NCI-H774 (cell line): ENCODE measurements at places on chromosomes 11 and 22.
A peak's percentile ranks its signal among the peaks of the same experiment; 100 is the strongest.

DNA sequence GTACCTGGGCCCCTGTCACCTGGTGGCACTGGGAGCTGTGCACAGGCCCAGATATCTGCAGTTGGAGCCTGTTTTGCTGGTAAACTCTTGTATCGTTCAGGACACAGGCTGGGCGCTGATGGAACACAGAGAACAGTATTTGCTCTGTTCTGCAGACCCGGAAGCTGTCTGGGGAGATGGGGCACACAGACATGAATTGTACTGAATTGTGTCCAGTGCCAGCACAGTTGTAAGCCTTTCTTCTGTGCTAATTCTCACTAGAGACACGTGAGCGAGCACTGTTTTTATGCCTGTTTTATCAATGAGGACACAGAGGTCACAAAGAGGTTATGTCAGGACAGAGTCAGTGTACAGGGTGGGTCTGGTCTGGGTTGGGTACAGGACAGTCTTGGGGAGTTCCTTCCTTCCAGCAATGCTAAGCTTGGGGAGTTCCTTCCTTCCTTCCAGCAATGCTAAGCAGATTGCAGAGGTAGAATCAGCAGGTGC, 24.4 kb upstream of the ACR start:
- DNase-seq: no peak

GRCh38 chr11:16815047-16815767, 76.8 kb downstream of the C11orf58 start:
- DNase-seq: no peak

GRCh38 chr11:76918941-76919386, 58.2 kb downstream of the ACER3 start:
- DNase-seq: peak; percentile 49

GRCh38 chr22:45738206-45738605, 66.6 kb downstream of the ATXN10 start:
- no peak for DNase-seq

DNA sequence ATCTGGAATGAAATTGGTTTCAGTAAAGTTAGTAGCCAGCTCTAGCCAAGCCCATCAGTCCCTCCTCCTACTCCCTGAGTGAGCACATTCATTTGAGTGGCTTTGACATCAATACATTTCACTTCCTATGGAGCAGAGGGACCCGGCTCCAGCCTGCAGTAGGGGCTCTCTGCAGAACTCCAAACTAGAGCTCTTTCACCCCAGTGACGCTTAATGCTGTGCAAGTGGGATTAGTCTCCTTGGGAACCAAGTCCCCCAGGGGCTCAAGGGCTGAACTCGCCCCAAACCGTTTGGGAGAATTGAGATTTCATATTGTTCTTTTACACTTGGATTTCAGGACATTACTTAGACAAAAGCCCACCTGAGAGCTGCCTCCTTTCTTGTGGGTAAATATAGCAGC, 4.4 kb upstream of the FAM181B start:
- DNase-seq: no peak

DNA sequence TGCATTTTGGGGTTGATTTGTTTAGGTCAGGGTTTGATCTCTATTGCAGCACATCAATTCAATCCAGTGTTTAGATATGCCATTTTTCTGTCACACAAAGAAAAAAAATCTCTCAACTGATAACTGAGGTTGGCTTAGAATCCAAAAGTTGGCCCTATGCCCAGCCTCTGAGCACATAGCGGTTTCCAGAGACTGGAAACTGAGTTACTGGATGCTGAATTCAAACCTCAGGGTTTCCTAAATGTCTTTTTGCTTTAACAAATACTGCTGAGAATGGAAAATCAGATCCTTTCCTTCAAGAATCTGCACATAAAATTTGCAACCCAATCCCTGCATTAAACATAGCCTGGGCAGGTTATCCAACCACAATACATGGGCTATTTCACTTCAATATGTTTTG, 4.0 kb downstream of the P4HA3 start:
- no peak for DNase-seq

GRCh38 chr11:31947051-31947450, 135.9 kb upstream of the PAX6 start:
- DNase-seq: no peak

DNA sequence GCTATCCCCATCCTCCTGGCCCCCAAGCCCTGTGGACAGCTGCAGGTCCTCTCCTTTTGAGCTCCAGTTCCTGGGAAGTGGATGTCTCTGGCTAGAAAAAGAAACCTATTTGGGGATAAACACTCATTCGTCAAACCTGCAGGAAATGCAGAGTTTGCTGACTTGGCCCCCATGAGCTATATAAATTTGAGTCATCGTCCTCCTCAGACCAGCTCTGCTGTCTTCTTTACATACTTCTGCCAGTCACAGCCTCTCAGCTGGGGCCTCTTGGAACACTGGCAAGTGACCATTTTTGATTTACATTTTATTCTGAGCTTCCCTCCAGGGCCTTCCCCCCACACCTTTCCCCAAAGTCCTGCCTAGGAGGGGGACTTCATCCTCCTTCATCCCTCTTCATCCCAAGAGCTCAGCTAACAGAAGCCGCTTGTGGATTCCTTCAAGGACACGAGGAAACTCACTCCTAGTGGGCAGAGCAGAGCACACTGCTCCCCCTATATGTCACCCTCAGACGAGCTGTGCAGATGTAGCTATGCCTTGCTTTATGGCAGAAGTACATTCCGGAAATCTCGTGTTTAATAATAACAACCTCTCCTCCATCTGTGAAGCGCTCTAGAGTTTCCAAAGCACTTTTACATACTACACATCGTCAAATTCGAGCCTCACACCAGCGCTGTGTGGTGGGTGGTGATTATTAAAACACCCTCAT, 131.8 kb downstream of the FEZ1 start:
- DNase-seq: no peak

DNA sequence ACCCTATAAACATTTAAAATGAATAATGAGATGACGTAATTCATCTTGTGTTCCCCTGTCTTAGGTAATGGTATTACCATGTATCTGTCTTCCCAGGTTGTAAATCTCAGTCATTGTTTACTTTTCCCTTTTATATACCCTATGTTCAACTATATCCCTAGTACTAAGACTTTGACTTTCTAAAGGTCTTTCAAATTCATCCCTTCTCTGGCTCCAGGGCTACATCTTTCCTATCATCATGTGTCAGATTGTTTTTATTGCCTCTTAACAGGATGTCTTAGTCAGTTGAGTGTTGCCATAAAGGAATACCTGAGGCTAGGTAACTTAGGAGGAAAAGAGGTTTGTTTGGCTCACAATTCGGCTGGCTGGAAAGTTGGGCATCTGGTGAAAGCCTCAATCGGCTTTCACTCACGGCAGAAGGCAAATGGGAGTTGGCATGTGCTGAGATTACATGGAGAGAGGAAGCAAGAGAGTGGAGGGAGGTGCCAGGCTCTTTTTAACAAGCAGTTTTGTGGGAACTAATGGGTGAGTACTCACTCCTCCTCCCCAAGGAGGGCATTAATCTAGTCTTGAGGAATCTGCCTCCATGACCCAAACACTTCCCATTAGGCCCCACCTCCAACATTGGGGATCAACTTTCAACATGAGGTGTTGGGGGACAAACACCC, 11.6 kb upstream of the DLAT start:
- no peak for DNase-seq

GRCh38 chr22:30861688-30862552, 106.7 kb downstream of the MORC2 start:
- DNase-seq: no peak

GRCh38 chr22:22687638-22688500, 43.5 kb downstream of the GGTLC2 start:
- DNase-seq: peak; percentile 2

DNA sequence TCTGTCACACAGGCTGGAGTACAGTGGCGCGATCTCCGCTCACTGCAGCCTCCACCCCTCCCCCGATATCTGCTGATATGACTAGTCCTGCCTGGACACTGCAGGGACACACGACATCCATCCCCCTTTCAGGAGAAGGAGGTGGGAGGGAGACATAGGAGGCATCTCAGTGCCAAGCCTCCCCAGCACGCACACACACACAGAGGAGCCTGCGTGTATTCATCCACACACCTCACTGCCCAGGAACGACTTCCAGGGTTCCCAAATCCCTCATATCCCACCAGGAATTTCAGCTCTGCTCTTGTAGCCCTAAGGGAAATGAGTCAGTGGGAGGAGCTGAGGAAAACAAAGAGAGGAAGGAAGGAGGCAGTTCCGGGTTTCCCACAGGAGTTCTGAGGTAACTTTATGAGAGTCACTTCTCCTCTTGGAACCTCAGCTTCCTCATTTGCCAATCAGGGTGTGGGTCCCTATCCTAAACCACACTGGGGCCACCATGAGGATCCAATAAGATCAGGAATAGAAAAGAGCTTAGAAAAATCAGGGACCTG, 37.2 kb upstream of the ACER3 start:
- DNase-seq: no peak

GRCh38 chr11:44305470-44306051, 4.4 kb downstream of the ALX4 start:
- no peak for DNase-seq

GRCh38 chr22:23128269-23129108, 13.3 kb downstream of the RSPH14 start:
- peak; percentile 25 for DNase-seq

DNA sequence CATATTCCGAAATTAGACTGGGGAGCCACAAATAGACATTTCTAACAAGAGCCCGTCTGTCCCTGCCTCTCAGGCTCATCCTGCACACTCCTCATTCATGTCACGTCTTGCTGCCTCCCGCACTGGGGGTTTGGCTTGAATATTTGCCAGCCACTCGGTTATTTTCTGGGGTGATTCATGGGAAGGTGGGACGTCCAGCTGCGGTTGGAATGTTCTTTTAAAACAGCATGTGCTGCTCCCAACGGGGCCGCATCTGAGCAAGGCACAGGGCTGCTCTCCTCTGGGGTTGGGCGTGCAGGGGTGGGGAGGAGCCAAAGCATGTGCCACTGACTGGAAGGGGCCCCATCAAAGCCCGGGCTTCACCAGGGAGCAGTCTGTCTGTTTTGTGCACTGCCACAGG, 25.9 kb upstream of the SLC5A4 start:
- DNase-seq: no peak

DNA sequence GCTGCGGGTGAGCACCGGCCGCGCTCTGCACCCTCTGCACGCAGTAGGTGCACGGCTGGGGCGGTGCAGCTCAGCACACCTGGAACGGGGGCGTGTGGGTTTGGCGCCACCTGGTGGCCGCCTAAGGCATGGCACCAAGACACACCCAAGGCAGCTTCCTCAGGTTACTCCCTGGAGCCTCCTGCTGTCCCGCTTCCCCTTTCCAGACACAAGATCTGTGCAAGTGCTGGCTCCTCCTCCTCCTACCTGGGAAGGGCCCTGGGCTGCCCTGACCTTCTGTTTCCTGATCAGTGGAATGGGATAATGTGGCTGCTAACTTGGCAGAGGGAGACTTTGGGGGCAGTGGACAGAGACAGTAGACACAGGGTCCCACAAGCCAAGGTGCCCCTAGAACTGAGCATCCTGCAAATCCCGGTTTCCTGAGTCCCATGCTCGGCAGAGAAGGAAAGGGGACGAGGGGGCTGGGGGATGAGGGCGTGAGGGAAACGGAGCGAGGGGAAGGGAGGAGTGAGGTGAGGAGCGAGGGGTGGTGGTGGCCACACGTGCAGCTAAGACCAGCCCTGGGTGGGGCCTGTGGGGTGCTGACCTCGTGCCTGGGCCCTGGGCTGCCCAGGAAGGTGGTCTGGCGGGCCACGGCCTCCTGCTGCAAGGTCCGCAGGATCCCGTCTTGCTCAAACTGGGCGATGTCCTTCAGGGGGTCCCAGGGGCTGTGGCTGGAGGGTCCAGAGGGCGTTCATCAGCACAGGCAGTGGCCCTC, 34.8 kb upstream of the CARS1 start:
- peak; percentile 29 for DNase-seq

DNA sequence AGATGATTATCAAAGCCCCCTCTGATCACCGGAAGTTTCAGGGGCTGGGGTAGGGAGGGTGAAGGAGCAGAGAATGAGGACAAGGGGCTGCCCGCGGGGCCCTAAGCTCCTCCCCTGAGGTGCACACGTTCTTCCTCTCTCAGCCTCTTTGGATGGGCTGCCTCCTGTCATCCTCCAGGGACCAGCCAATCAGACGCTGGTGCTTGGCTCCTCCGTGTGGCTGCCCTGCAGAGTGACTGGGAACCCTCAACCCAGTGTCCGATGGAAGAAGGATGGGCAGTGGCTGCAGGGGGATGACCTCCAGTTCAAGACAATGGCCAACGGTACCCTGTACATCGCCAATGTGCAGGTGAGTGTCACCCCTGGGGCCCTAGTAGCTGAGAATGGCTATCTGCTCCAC, 7.5 kb downstream of the ROBO3 start:
- DNase-seq: no peak

- no peak for DNase-seq
Observed at GRCh38 chr11:35554491-35555437, 29.3 kb upstream of the PAMR1 start.
